ENCODE measurements at places on chromosomes 1 and 21.

DNA sequence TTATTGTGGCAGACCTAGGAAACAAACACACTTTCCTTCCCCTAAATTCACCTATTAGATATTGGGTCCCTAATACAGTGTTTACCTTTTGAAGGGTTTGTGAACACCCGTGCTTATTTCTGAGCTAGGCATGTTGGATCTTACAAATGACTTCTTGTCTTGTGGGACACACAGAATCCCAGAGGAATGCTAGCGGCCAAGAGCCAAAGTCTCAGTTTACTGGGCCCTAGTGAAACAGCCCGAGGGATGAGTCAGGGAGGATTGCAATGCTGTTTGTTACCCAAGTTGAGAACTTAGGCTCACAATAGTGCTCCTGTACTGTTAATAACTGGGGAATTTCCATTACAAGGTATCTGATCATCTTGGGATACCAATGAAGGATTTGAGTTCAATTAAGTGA, 100.1 kb upstream of the AKT3 start:
- no peak for DNase-seq

GRCh38 chr1:185435696-185436379, 118.8 kb upstream of the IVNS1ABP start:
- DNase-seq: no peak

DNA sequence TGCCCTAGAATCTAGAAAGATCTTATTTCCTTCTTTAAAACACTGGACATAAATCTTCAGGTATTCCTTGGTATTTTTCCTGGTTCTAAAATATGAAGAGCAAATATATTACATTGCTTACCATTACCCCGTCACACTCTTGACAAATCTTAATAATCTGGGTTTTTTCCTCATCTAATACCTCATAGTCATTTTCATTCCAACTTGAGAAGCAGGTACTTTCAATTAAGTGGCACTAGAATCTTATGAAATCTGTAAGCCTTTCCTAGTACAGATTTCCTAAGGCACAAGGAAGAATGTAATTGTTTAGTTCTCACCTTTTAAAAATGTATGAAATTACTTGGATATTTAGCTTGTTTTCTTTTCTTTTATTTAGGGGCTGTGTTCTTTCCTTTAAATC, 481.5 kb upstream of the ZRANB2 start:
- no peak for DNase-seq

- peak; percentile 92 for DNase-seq
Observed at GRCh38 chr1:101238681-101239094, 1.9 kb downstream of the S1PR1 start.

GRCh38 chr1:119541389-119541788, 34.4 kb downstream of the HSD3B1 start:
- no peak for DNase-seq

GRCh38 chr1:245537992-245538391, 383.2 kb downstream of the KIF26B start:
- DNase-seq: no peak

- DNase-seq: no peak
Observed at GRCh38 chr1:178954325-178954690, 71.4 kb upstream of the FAM20B start.

DNA sequence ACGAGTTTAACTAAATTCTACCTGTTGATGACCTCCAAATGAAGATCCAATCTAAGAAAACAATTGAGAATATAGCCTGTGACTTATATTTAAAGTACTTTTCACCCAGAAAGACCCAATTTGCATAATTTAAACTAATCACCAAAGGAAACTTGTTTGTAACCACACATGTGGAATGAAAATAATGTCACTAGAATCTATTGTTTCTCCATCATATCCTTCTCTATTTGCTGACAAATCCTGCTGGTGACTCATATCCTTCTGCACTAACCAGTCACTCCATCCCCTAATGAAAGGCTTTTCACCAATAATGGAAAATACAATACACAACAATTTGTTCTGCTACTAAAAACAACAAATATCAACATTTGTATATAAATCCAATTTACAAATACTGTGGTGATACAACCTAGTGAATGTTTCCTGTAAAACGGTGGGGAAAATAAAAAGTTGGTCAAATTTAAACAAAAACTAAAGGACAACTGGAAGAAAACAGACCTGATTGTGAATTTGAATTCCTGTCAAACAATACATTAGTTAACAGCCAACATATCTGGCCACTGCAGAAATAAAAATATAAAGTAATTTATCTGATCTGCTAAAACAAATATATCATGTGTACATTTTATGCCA, 6.5 kb downstream of the PTP4A2 start:
- no peak for DNase-seq

DNA sequence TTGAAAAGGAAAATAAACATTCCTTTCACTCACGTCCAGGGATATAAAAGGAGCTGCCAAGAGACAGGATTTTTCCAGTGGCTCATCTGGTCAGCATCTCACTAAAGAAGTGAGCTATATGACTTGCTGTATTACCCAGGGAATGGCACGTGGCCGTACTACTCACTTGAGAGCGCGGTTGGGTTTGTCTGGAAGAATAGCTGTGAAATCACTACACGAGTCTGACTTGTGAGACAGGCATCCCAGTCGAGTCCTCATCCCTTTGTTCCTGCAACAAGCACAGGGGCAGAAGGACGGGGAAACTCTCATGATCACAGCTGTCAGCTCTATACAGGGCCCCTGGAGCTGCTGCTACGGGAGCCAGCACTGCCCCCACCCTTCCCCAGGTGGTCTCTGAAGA, 17.7 kb downstream of the RGS8 start:
- no peak for DNase-seq

GRCh38 chr1:205991237-205991636, 12.0 kb downstream of the RAB7B start:
- no peak for DNase-seq

DNA sequence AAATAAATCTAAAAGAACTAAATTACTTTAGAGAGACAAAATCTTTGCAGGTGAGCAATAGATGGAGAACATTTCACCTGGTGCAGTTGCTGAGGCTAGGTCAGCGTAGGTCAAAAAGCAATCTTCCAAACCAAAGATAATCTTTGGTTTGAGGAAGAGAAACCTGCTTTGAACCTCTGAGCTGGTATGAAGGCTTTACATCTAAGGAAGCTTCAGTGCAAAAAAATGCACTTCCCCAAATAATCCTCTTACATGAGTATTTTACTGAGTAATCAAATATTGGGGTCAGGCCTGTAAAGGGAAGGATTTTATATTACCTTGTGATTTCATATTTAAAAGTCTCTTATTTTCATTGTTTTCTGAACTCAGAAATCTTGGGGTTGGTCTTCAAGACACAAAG, 223.6 kb downstream of the SRGAP2C start:
- no peak for DNase-seq

- DNase-seq: no peak
Observed at GRCh38 chr1:119986007-119986497, 83.4 kb downstream of the NOTCH2 start.

DNA sequence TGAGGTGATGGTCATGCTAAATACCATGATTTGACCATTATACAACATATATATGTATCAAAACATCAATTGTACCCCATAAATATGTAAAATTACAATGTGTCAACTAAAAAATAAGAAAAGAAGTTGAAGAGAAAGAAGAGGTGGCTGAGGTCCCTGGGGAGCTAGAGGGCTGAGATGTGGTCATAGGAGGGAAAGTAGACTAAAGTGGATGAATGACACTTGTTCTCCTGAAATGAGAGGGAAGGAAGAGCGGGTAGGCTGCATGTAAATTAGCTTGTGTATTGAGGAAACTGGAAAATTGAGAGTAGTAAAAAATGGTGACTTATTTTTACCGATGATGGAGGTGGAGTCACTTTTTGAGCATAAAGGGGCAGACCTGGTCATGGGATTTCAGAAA, 117.0 kb downstream of the ST6GALNAC3 start:
- DNase-seq: no peak

GRCh38 chr21:15122241-15122640, 57.4 kb upstream of the NRIP1 start:
- DNase-seq: no peak

- no peak for DNase-seq
Observed at GRCh38 chr1:182392050-182393028, 749 bp upstream of the GLUL start.

- DNase-seq: peak; percentile 62
Observed at GRCh38 chr21:39313042-39313570, 326 bp downstream of the BRWD1 start.

GRCh38 chr1:89637496-89637895, 4.6 kb downstream of the LRRC8C start:
- no peak for DNase-seq

DNA sequence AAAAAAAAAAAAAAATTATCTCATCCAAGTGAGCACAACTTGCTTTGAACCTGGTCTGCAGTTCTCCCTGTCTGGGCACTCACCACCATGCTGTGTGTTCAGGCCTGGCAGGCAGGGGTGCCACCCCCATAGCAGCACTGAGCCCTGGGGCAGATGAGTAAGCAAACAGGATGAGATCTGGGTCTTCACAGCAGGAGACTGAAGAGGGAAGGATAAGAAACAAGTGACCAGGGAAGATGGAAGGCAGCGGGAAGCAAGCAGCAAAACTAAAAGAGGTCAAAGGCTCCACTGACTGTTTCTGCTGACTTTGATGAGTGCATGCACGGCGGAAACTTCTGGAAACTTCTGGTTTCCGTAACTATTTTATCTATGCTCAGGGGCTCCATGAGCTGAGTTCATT, 133.5 kb upstream of the SOD1 start:
- DNase-seq: no peak

DNA sequence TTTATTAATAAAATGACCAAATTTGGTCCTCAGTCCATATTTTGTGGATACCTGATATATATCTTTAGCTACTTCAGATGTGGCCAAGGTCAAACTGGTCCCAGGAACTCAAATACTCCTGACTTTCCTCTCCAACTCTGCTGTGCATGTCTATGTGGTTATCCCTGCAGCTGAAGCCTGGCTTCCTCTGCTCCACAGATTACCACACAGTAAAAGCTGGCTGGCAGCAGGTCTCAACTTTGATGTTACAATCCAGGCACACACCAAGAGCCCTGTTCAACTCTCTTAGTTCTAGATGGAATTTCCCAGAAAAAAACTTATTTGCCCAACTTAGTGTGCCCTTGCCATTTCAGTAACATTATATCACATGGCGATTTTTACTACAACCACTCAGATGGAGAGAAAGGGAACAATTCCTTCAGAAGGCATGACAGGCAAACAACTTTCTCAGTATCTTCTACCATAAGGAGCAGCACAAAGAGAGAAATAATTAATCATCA, 479.5 kb downstream of the PLPP3 start:
- no peak for DNase-seq

- no peak for DNase-seq
Observed at GRCh38 chr21:45162809-45163208, 88.4 kb downstream of the ADARB1 start.

DNA sequence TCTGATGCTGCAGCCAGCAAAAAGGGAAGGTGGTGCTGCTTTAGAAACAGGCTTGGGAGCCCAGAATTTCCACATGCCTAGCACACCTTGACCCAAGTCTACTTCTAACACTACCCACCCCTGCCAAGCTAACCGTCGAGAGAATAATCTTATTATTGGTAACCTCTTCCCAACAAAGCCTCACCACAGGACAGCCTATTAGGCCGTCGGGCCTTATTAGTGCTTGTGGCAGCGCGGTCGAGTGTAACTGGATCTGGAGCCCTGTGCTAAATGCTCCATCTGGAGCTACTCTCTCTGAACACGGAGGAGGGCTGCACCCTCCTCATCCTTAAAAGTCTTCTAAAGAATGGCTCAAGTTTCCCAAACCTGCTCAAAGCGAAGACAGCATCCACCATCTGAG, 165.5 kb upstream of the NFIA start:
- DNase-seq: no peak

GRCh38 chr1:27071049-27071416, 58.4 kb upstream of the TENT5B start:
- no peak for DNase-seq

DNA sequence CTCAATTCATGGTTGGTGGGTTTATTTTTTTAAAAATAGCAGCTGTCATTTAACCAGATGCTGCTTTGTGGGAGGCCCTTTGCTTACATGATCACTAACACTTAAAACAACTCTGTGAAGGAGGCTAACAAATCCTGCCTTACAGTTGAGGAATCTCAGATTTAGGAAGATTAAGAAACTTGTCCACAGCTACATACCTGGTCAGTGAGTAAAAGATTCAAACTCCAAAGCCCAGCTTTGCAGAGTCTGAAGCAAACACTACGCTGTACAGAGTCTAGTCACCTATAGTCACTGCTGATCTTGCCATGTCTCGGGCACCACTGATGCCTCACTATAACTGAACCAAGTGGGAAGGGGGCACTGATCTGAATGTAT, 535.4 kb downstream of the SMYD3 start:
- no peak for DNase-seq

DNA sequence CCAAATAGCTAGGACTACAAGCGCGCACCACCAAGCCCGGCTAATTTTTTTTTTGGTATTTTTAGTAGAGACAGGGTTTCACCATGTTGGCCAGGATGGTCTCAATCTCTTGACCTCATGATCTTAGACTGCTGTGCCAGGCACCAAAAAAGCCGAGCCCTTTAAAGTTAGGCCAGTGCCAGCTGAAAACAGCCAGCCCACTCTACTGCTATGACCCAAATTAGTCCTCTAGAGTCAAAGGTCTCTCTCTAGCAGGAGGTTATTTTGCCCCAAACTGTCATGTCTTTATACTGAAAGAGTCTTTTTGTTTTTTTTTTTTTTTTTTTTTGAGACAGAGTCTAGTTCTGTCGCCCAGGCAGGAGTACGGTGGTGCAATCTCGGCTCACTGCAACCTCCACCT, 9.7 kb upstream of the HHIPL2 start:
- no peak for DNase-seq

DNA sequence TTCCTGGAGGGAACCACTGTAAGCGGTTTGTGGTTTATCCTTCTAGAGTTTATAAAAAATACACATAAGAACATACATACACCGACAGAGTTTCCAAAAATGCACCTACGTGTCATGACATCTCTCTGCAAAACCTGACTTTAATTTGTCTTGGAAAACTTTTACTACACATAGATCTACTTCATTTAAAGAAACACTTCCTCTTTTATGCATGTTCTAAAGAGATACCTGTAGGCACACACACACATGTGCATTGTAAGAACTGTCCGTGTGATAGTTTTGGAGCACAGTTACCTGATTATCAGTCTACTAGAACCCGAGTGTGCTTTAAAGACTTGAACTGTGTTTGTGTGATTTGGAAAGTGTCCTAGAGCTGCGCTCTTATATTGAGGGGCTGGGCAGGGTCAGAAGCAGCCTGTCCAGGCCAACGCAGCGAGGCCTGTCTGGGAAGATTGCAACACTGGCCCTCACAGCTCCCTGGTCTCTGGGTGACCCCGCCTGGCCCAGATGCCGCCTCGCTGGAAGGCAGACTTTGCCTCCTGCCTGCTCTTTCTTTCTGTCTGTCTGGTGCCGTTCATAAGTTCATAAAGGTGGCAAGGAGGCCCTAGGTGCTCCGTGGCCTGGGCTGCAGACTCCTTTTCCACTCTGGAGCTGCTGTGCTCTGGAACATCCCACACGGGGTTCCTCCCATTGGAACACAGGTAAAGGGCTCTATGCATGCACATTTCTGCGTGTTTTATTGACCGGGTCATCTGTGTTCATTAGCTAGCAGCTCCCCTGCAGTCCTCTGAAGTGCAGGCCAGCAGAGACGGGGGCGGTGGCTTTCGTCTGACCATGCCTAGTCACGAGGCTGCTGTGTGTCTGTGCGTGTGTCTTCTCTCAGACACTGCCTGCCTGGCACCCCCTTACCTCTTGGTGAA, 46.3 kb downstream of the AGPAT3 start:
- no peak for DNase-seq

GRCh38 chr1:224377676-224378006, 21.0 kb downstream of the CNIH4 start:
- peak; percentile 28 for DNase-seq

GRCh38 chr1:71986160-71986559, 296.2 kb downstream of the NEGR1 start:
- no peak for DNase-seq

Measured in activated naive CD4-positive, alpha-beta T cell treated with anti-CD3 and anti-CD28 coated beads, Interleukin-2, amount 10 ng/mL, durations not matched to agents 7 days and 5 days (primary cell).